ENCODE measurements at places on chromosomes 1 and 21.

DNA sequence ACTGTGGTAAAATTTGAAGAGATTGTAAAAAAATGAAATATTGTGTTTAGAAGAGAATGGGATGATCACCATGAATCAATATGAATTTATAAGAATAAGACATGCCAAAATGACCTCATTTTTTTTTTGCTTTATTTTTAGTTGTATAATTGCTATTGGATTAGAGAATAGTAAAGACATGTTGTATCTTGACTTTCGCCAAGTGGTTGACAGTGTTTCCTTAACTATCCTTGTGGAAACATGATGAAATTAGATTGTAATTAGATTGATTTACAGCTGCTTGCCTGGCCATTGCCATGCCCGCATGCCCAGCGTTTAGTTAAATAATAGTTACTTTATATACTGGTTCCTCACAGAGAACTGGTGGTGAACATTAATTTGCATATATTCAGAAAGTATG lies 154.9 kb downstream of the MAGI3 start:
- no peak for DNase-seq

DNA sequence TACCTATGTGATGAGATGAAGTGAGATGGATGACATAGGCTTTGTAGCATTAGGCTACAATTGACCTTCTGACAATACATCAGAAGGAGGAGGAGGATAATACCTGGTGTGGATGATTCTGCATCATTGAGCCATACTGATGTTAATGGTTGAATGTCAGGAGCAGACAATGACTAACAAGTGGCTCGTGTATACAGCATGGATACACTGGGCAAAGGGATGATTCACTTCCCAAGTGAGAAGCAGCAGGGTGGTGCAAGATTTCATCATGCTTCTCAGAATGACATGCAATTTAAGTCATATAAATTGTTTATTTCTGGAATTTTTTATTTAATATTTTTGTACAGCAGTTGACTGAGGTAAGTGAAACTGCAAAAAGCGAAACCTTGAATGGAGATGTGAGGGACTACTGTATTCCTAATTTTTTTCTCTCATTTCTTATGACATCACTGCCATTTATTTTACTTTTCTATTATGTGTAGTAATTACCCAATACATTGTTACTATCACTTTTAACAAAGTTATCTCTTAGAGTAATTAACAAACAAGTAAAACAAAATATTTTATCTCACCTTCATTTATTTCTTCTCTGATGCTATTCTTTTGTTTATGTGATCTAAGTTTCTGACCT lies 34.4 kb upstream of the COP1 start:
- no peak for DNase-seq

DNA sequence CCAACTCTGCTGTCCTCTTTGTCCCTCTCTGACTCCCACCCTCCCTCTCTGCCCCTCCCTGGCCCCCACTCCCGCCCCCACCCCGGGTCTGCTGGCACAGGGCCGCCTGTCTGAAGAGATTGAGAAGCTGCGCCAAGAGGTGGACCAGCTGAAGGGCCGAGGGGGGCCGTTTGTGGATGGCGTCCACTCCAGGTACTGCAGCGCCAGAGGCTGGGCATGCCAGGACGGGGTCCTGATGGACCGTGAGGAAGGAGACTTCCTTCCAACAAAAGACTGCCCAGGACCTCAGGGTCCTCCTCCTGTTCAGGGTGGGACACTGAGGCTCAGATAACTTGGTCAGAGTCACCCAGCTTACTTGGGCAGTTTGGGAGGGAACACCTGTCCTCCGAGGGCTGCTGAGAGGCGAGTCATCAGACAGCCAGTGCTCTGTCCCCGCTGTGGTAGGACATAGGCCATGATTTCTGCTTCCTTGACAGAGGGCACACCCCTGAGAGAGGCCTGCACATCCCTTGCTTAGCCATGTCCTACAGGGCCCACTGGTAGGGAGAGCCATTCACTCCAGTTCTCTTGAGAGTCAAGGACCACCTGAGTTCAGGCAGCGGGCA lies 23.4 kb downstream of the PPFIA4 start:
- no peak for DNase-seq

- DNase-seq = no peak
These were observed 63.4 kb downstream of the WDR64 start for GRCh38 chr1:241715435-241715834.

DNA sequence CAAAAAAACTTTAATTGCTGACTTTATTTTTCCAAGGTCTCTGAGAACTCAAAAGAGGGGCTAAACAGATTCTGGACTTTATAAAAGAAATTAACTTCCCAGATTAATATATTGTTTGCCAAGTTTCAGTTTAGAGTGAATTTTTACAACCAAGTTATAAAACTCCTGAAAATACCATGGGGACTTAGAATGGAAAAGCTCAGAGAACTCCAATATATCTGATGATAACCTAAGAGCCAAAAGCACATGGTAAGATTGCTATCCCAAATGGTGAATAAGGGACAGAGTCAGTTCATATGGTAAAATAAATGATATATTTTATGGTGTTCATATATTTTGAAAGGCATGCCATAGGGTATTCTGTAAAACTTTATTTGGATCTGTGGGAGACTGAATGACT lies 470.9 kb downstream of the TTLL7 start:
- DNase-seq = no peak

GRCh38 chr21:33128538-33128937 lies 58.6 kb downstream of the OLIG1 start:
- no peak for DNase-seq

- DNase-seq = no peak
These were observed 258.1 kb downstream of the GRIK3 start for GRCh38 chr1:36776256-36776655.

DNA sequence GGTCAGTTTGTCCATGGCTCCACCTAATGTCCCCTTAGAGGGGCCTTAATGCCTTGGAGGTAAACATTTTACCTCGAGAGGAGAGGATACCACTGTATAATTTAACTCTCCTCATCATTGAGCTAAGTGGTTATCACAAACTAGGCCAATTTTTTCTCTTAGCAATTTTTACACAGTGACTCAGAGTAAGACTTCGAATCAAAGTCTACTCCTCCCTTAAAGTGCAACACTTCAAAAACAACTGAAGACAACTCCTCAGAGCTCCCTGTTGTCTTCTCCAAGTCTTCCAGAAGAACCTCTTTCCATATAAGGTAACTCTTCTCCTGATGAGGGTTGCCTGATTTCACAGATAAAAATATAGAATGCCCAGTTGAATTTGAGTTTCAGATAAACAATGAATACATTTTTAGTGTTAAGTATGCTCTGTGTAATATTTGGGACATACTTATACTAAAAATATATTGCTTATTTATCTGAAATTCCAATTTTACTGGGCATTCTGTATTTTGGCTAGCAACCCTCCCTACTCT lies 4.9 kb upstream of the PTGFRN start:
- no peak for DNase-seq

DNA sequence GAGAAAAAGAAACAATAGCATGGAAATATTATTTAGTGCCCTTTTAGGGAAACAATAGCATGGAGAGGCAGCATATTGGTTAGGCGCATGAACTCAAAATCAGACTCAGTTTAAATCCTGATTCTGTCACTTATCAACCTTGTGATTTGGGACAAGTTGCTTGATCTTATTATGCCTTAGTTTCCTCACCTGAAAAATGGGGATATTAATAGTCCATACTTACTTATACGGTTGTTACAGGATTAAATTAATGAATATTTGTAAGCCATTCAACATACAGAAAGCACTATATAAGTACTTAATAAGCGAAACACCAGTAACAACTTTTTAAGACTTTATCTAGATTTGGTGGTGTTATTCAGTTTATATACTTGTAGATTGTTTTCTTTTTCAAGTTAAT lies 1.2 kb downstream of the TSEN15 start:
- no peak for DNase-seq

DNA sequence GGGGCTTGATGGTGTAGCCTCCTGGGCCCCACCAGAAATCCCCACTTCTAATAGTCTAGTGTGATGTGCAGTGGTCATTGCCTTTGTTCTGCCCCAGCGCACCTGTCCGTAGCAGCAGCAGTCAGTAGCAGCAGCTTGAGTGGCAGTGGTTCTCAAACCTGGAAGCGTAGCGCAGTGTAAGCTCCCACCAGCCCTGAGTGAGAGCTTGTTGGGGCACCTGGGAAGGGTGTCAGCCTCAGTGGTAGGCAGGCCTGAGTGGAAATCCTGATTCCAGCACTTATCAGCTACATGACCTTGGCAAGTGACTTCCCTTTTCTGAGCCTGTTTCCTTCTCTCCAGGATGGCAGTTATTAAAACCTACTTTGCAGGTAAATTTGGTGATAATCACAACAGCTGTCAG lies 41.6 kb upstream of the EPHA8 start:
- DNase-seq = no peak
